ENCODE measurements at places on chromosomes 1 and 21.

DNA sequence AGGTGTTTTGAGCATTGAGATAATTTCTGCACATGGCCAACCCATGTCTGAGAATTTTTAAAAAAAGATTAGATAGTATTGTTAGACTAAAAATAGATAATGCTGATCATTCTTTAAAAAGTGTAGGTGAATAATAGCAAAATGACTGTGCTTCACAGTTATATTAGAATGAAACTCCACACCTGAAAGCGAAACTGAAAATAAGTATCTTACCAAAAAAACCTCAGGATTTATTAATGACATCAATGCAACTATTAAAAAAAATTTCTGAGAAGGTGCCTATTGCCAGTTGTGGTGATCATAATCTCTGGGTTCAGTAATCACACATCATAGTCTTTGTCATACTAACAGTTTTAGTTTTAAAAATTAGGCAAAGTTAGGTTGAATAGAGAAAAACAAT, 36.5 kb downstream of the PLA2G4A start:
- DNase-seq, result no peak

- DNase-seq, result peak; percentile 60
Observed at GRCh38 chr1:32878183-32878582, 7.5 kb upstream of the FNDC5 start.

DNA sequence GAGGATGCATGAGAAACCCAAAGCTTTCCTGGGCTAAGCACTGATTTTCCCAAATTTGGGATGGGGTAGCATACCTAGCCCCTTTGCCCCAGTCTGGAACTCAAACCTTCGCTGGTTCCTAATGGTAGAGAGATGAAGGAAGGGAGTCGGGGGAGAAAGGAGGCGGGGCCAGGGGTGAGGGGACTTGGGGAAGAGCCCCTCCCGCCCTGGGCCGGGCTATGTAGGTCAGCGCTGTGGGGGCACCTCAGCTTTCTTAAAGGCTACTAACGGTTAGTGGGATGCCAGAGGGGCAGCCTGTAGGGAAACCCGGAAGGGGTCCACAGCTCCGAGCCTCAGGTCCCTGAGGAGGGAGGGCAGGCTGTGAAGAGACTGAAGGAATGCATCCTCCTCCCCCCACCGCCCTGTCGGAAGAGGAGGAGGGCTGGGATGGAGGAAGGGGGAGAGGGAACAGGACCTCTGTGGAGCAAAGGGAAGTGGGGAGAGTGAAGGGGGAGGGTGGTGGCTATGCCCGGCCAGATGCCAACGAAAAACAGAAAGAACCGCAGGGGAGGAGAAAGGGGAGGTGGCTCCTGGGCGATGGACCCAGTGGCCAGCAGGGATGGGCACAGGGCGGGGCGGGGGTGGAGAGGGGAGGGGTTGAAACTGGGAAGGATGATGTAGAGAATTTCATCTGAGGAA, 1.3 kb downstream of the CADM3 start:
- peak; percentile 80 for DNase-seq

DNA sequence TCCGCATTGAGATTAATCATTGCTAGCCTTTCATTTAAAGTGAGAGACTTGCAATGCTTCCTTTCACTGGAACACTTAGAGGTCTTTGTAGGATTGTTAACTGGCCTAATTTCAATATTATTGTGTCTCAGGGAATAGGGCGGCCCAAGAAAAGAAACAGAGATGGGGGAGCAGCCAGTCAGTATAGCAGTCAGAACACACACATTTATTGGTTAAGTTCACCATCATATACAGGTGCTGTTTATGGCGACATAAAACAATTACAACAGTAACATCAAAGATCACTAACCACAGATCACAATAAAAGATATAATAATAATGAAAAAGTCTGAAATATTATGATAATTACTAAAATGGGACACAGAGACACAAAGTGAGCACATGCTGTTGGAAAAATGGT, 29.4 kb downstream of the BARHL2 start:
- no peak for DNase-seq

DNA sequence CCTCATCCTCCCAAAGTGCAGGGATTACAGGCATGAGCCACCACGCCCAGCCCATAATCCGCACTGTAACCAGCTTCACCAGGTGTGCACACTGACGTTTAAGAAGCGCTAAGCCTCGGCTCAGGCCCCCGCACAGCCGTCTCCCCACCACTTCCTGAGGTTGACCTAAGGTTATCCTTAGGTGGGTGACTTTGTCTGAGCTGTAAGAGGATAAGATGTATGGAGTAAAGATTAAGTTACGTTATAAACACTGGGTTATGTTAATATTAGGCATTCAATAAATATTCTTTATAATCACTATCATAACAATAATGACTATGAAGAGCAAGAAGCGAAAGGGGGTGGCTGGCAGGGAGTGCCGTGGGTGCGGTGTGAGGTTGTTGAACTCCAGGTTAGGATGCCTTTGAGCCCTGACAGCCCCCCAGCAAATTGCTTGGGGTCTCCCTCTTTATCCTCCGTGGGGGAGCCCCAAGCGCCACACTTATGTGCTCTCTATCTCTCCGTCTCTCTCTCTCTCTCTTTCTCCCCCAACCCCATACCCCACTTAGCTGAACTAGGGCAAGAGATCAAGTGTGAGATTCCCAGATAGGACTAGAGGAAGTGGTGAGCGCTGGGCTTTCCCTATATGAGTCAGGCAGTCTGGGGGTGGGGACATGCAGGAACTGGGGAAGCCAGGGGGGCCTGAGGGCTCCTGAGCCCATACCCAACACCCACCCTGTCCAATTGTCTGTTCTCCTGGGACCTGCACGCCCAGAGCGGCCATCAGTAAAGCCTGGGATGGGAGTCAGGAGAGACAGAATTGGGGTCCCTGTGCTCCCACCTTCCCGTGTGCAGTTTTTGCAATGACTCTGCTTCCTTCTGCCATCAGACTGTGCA, 7.6 kb downstream of the EFHD2 start:
- DNase-seq, result peak; percentile 59

GRCh38 chr1:78015148-78015547, 10.4 kb downstream of the DNAJB4 start:
- DNase-seq, result no peak

DNA sequence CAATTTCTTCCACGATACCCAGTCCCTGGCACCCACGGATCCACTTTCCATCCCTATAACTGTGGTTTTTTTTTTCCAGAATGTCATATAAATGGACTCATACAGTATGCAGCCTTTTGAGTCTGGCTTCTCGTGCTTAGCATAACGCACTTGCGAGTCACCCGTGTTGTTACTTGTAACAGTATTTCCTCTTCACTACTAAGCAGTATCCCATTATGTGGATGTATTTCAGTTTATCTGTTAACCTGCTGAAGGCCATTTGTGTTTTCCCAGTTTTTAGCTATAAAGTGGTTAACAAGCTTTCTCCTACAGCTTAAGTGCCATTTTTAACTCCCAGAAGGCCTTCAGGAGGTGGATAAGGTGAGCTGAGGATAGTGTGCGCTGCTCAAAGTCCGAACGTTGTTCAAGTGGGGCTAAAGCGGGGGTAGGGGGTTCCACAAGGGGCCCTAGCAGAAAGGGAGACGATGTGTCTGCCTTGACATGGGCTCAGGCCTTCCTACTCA, 829 bp downstream of the ADAR start:
- DNase-seq, result peak; percentile 43

DNA sequence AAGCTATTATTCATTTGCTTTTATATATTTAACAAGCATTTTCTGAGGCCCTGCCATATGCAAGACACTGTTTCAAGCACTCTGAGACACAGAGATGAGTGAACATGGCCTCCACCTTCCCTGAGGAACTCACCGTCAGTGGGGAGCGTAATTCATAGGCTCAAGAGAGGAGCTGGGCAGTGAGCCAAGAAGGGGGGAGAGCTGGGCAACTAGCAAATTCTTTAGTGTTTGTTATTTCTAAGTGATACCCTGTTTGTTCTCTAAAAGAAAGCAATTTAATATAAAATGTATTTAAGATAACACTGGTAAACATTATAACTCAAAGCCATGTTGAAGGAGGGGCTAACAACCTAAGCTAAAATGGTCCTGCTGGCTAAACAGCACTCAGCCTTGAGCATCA, 119.2 kb upstream of the NGF start:
- DNase-seq, result no peak

DNA sequence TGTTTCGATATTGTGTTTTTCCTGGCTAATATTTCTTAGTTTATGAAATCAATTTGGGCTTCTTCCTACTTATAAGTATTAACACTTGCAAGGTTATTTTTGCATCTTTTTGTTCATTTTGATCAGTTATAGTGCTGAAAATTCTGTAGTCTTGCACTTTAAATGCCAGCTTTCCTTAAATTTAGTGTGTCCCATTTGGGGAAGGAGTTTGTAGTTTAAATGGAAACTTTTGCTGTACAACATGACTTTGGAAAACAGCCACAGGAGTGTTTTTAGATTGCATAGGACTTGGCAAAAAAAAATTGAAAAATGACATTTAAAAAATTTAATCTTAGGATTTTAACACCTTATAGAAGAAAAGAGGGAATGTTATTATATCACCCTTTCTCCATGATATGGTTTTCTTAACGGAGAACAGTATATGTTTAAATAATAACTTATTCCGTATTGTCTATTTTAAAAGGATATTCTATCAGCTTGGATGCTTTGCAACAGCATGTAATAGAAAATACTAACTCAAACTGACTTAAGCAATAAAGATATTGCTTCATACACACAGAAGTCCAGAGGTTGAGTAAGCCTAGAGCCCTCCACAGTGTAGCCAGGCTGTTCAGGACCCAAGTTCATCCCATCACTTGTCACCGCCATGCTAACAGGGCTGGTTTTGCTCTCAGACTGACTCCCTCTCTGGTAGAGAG, 53.8 kb downstream of the LYPLAL1 start:
- no peak for DNase-seq

- no peak for DNase-seq
Observed at GRCh38 chr1:36908096-36908495, 126.2 kb downstream of the GRIK3 start.

DNA sequence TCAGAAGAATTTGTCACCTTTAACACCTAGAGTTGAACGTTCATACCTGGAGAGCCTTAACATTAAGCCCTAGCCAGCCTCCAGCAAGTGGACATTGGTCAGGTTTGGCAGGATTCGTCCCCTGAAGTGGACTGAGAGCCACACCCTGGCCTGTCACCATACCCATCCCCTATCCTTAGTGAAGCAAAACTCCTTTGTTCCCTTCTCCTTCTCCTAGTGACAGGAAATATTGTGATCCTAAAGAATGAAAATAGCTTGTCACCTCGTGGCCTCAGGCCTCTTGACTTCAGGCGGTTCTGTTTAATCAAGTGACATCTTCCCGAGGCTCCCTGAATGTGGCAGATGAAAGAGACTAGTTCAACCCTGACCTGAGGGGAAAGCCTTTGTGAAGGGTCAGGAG, 52.3 kb downstream of the UBE4B start:
- peak; percentile 24 for DNase-seq

- DNase-seq, result no peak
Observed at GRCh38 chr1:209870151-209870831, 42.5 kb downstream of the UTP25 start.

DNA sequence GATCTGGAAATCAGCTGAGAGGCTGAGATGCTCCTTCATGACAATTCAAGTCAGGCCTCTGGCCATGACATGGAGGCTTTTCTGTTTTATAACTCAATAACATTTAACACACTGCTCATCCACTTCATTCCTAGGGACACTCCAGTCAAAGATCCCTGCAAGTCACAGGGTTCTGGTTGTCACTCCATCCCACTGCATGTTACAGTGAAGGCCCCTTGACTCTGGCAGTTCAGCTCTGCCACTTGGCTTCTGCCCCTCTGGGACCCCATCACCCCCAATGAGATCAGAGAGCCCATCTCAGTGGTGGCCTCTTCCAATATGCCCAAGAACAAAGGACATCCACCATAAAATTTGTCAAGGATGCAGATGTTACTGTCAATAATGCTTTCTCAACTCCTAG, 10.0 kb upstream of the FAM110D start:
- DNase-seq, result no peak

GRCh38 chr1:180366371-180367068, 135.9 kb downstream of the ACBD6 start:
- no peak for DNase-seq

- DNase-seq, result no peak
Observed at GRCh38 chr1:34792424-34792823, 375 bp upstream of the GJA4 start.

DNA sequence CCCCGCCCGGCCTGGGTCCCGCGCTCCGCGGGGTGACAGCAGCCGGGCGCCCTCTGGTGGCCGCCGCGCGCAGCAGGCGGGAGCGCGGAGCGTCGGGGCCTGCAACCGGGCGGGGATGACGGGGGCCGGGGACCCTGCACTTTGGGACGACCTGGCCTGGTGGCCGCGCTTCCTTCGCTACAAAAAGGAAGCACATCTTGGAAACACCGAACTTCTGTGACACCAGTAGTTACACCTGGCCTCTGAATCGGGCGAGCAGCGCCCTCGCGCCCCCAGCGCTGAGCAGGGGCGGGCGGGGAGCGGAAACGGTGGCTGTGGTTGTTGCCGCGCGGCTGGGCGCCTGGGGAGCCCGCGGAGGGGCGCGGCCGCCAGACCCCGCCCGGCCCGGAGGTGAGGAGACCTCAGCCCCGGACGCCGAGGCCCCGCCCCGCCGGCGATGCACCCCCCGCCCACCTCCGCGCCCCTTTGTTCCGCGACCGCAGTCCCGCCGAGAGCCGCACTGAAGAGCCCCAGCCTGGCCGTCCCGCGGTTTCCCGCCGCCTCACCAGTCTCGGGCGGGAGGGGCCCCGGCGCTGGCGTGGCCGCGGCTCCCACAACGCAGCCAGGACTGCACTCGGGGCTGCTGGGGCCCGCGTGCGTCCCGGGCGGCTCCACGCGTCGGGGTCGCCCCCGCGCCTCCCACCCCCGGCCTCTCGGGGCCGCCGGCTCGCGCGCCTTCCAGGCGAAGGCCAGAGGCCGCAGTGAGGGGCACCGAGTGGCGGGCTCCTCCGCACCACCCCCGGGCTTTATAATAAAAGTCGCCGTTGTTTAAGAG, 59.3 kb downstream of the H3-3A start:
- DNase-seq, result peak; percentile 87

DNA sequence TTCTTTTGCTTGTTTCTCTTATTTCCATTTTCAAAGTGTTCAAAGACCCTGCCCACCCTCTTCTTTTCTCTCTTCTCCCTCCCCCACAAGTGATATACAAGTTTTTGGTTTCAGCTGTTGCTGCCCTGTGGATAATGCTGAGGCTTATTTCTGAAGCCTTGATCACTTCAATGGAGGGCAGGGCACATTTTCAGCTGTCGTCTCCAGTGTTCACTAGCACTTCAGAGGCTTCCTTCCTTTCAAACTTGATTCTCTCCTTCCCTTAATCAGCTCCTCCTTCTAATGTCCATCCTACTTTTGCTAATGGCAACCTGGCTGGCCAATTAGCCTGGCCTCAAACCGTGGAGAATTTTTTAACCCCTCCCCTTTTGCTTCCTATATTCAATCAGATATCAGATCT, 435.7 kb upstream of the RUNX1 start:
- DNase-seq, result no peak

GRCh38 chr1:230011333-230012092, 55.5 kb upstream of the GALNT2 start:
- DNase-seq, result no peak

- DNase-seq, result no peak
Observed at GRCh38 chr1:205309741-205310140, 11.8 kb downstream of the NUAK2 start.

- no peak for DNase-seq
Observed at GRCh38 chr1:105072446-105072845, 1322.7 kb downstream of the AMY1C start.

All from mesendoderm (in vitro differentiated cells).